BJ (cell line): ENCODE measurements at places on chromosomes 11 and 22. TPM values are rescaled to one million over a fixed set of nuclear protein-coding genes. Genes with fewer than 3 reads are reported as not detected.

ANKRD49 gene
- 8.1 and 13.2 TPM in 2 replicates for polyA plus RNA-seq

DNA sequence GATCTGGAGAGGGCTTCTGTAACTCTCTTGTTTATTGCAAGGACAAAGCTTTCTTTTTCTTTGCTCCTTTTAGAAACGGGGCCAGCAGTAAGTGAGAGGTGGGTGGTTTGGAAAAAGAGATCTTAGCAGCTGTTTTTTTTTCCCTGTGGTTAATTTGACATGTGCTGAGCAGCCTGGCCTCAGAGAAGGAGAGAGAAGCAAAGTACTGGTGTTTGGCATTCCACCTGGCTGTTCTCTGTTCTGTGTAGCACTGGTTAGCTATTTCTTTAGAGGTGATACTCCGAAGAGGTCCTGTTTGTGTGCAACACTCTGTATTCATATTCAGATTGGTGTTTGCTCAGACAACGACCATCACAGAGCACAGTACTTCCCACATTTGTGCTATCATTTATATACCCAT lies 80.8 kb upstream of the SORL1-AS1 start:
- DNase-seq = no peak

DNA sequence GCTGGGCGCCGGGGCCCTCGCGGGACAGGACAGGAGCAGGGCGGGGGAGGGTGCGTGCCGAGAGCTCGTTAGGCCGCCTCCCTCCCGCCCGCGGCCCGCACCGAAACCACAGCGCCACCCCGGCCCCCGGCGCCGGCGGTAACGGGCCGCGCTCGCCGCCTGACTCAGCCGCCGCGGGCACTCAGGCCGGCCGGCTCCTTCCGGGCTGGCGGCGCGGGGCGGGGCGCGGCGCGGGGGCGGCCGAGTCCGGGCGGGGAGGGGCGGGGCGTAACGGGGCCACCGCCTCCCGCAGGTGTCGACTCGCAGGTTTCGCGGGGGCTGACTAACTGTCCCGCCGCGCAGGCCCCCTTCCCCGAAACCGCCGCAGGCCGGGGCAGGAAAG lies at the start of gene AP5B1:
AP5B1 (minus strand) TSS at position 207 of the 382 bp plus-strand sequence. CDS start 385 bp downstream, outside the sequence.
- no peak for DNase-seq

GRCh38 chr11:75770102-75770501 lies 1.5 kb downstream of the DGAT2 start:
- no peak for DNase-seq

- DNase-seq = no peak
Measured at GRCh38 chr11:107665018-107665417, 46.8 kb downstream of the SLN start.

DNA sequence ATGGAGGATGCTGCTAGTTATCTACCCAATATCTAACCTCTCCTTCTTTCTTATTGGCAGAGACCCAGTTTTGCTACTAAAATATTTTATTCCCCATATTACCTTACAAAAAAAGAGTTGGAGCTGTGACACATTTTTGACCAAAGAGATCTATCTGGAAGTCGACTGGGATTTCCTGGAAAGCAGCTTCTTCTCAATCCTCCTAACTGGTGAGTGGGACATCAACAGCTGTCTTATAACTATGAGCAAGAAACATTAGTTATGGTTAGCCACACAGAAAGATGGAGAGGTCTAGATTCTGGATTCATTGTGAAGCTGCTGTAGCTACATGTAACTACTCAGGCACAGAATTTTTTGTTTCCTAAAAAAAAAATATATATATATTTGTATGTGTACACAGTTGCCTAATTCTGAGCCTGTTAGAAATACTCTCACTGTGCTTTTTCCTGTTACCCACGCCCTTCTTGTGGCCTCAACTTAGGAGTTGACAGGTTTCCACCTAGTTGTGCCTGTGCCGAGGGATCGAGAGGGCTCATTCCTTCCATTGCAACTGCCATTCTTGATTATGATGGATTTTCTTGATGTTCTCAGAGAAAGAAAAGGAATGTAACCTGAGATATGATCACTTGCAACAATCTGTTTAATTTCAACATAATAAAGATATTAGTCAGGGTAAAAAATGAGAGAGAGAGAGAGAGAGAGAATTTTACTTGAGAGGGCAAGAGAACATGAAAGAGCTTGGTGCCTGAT lies 142.0 kb downstream of the SLC17A6 start:
- no peak for DNase-seq

DNA sequence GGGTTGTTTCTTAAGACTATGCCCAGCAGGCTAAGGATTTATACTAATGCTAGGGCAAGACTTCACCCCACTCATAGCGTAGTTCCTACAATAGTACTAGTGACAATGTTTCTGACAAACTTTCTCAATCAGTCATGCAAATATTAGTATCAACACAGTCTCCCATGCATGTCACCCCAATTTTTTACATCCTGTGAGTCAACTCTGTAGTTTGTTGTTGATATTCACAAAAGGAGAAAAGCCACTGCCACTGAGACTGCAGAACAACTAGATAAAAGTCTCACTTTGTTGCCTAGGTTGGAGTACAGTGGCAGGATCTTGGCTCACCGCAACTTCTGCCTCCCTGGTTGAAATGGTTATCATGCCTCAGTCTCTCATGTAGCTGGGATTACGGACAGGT lies 155.2 kb downstream of the RBFOX2 start:
- no peak for DNase-seq

GRCh38 chr11:108289699-108290098 lies 66.8 kb downstream of the ATM start:
- DNase-seq = no peak
